Gastroesophageal sphincter (tissue), 4 donors: ENCODE measurements at places on chromosomes 2 and 18. TPM values are rescaled to one million over a fixed set of nuclear protein-coding genes. Genes with fewer than 3 reads are reported as not detected.

DNA sequence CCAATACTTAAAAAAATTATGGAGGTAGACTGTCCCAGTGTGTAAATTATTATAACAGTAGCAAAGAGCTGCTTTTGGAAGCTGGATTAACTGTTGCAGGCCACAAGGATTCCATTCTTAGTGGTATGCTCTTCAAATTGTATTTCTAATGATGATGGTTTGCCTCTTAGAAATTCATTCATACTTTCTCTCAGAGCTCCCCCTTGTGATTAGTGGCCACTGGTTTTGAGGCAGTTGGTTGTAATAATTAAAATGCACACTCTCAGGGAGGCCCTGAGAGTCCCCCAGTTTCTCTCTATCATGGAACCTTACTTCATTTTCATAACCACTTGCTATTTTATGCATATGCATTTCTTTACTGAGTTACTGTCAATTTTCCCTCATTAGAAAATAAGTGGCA, 122.5 kb downstream of the PLA2R1 start:
- ATAC-seq: no peak

GRCh38 chr2:146467425-146467824, 1377.4 kb upstream of the ACVR2A start:
- ATAC-seq: no peak

DNA sequence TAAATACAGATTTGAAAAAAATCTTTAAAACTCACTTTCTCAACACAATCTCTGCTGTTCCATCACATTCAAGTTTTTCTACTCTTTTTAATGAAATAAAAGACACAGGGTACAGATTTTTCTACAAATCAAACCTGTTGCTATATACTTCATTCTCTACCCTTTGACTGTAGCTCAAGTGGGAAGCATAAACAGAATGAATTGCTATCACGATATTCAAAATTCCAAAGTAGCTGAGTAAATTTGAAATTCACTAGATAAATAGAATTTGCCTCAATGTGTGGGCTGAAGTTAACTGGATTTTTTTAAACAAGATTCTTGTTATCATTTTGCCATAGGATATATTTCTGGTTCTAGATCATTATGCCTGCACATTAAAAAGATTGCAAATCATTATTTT, 185.9 kb downstream of the ZNF521 start:
- no peak for ATAC-seq

DNA sequence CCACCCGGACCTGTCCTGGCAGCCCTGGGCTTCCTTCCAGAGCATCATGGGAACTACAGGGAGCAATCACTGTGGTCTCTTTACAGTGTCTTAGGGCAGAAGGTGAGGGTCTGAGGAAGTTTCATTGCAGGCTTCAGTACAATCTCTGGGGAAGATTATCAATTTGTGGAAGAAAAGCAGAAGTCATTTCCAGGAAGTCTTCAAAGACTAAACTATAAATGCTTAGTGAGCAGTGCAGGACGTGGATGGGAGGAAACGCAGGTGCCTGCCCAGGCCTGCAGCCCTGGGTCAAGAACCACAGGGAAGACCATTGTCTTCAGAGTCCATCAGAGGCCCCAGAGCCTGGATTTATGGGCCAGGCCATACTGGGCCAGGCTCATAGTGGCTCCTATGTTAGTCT, 54.3 kb downstream of the INO80C start:
- no peak for ATAC-seq

- ATAC-seq: no peak
Observed at GRCh38 chr2:25955869-25956535, 26.3 kb downstream of the KIF3C start.

DNA sequence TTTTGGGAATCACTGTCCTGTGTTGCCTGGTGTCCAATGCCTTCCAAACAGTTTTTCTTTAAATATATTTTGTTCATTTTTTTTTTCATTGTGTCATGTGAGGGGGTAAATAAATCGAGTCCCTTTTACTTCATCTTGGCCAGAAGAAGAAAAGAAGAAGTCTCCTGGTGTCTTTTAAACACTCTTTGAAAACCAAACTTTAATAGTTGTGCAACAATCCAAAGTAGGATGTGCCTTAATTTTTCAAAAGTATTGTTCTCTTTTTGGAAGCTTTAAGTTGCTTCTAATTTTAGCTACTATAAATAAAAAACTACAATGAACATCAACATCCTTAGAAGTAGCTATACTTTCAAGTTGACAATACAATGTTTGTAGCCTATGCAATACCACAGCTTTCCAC, 154.9 kb downstream of the ATAD2B start:
- no peak for ATAC-seq

DNA sequence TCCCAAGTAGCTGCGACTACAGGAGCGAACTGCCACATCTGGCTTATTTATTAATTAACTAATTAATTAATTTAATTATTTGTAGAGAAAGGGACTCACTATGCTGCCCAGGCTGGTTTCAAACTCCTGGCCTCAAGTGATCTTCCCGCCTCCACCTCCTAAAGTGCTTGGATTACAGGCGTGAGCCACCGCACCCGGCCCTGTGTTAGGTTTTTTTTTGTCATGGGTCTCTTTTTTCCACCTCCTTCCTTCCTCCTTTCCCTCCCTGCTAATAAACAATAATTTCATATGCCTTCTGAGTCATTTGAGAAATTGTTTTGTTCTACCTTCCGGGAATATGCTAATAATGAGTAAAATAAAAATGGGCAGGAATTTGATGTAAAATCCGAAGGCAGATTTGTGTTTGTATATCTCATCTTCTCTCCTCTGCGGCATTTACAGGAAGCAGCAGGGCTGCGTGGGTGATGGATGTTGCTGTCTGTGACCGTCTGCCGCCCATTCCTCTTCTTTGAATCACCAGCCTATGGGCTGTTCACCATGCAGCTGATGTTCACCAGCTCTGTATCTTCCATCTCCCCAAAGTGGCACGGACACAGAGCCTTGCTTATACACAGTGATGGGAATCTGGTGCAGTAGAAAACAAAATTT, 89.9 kb downstream of the ACSL3 start:
- no peak for ATAC-seq

DNA sequence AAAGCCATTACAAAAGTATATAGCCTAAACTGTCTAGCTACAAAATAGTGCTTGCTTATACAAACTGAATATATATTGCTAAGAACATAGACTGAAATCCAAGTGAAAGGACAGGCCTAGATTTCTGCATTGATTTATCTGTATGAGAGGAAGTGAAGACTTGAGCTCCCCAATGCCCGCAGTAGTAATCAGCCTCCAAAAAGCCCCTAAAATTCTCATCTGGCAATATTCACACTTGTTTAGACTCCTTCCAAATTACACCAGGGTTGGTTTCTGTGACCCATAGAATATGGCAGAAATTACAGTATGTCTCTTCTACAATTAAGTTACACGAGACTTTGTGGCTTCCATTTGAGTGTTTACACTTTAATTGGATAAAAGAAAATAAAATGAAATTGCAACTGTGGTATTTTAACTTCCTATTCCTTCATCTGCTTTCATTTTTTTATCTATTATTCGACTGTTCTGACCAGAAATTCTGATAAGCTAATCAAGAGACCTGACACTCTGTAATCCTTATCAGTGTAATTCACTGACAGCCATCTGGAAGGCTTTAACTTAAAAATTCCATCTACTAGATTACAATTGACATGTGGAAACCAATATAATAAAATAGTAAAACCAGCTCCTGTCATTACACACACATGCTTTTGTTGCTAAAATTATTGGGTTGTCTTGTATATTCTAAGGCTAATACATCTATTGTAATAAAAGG, 21.1 kb downstream of the ABCB11 start:
- ATAC-seq: no peak

- ATAC-seq: peak; percentile 75
Observed at GRCh38 chr2:28661589-28662001, 90.0 kb upstream of the PPP1CB start.

DNA sequence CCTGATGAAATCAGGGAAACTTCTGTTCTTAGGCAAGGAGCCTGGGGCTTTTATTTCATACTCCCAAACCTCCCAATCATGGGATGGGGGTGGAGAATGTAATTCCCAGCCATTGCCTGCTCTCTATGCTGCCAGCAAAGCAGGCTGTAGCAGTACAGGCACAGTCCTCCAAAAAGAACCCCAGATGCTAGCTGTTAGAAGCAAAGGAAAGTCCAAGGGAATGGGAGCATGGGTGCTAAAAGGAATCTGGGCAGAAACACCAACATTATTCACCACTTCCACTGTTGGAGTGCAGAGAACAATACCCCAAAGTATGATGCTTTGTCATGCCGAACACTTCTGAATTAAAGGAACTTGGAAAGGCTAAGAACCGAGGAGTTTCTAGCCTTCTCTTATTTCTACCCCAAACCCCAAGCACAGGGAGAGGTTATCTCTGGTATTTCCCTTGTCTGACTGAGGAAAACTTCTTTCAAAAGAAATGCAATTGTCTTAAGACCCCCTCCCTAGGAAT, 24.7 kb downstream of the MDH1 start:
- no peak for ATAC-seq

DNA sequence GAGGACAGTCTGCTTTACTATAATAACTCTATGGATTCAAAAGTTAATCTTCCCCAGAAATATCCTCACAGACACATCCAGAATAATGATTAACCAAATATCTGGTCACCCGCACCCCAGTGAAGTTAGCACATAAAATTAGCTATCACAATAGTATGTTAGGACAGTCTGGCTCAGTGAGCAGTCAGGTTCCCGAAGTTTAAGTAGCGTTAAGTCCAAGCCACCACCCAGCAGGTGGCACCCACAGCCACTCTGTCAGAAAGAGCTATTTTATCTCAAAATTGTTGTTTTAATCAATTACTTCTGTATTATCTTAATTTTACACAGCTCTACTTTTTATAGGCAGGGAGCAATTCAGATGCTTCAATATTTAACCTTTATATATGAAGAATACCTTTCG, 537.5 kb downstream of the MBD2 start:
- no peak for ATAC-seq

GRCh38 chr2:196105951-196106350, 37.3 kb upstream of the DNAH7 start:
- ATAC-seq: no peak

DNA sequence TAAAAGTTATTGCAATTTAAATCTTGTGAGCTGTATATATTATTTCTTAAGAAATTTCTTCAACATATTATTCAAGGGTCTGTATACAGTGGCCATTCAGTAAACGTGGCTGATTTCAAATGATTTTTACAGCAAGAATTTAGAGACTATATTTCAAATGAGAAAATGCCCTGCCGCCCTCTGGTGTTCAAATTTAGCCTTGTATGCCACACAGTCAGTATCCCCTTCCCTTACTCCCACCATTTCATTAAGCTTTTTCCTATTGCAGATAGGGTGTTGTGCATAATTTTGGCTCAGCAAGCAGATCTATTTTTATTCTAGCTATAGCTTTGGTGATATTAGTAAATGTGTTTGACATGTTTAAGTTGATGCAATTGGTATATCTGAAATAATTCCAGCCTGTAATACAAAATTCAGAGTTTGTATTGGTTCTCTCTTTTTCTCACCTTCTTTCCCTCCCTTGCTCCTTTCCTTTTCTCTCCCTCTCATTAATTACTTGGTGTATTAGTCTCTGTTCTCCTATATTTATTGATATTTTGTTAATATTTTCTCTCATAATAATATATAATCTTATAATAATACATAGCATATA, 22.8 kb upstream of the SCN7A start:
- ATAC-seq: no peak

GRCh38 chr18:48992791-48993555, 42.2 kb upstream of the SMAD7 start:
- ATAC-seq: peak; percentile 37

GREB1 gene
- total RNA-seq: 3.1 TPM

NPPC gene
- not detected for total RNA-seq

DHX57 gene
- 24.1 TPM for total RNA-seq

MDH1B gene
- 0.77 TPM for total RNA-seq

ONECUT2 gene
- under 0.01 TPM for total RNA-seq
